ENCODE measurements at places on chromosomes 1 and 21.

DNA sequence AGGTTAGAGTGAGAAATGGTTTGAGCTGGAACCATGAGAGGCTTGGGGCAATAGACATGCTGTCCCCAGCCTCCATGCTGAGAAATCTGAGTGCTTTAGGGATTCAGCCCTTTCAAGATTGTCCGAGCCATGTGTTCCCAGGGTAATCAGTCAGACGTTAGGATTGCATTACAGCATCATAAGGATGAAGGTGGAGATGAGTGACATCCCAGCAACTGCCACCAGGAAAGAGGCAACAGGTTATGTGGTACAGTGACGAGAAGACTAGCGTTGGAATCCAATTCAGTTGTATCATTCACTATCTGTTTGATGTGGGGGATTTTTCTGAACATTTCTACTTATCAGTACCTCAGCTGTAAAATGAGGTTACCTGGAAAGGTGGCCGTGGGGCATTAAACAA is 1.7 kb downstream of the CAMK1G start:
- no peak for DNase-seq

GRCh38 chr1:197440715-197441114 is 172.7 kb downstream of the CRB1 start:
- DNase-seq = no peak

- DNase-seq = no peak
Observed at GRCh38 chr21:14869984-14870852, 194.6 kb downstream of the NRIP1 start.

DNA sequence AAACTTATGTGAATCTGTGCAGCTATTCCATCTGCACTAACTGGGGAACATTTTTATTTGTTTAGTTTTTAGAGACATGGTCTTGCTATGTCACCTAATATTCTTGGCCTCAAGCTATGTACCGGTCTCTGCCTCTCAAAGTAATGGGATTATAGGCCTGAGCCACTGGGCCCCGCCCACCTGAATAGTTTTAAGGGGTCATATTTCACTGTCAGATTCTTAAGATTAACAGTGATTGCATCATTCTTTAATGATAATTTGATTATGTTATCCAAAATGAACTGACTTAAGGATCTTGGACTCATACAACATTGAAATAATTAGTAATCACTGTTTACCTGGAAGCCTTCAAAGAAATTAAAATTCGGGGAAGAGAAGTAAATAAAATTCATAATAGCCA is 12.6 kb upstream of the KLF18 start:
- DNase-seq = no peak

- DNase-seq = no peak
Observed at GRCh38 chr1:18088077-18088594, 19.5 kb upstream of the IGSF21 start.

DNA sequence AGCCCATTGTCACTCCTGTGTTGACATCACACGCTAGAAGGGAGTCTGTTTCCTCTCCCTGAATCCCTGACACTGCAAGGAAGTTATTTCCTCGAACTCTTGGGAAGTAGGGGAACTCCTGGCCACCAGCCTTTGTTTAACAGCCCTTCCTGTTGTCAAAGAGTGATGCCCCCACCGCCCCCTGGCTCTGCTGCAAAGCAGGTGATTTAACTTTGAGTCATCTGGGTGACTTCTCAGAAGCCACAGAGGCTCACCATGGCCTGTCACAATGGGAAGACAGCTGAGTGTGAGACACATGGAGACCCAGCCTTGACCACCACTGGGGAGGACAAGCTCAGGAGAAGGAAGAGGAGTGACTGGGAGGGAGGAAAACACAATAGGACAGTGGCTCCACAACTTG is 182.8 kb downstream of the PSMG1 start:
- no peak for DNase-seq

DNA sequence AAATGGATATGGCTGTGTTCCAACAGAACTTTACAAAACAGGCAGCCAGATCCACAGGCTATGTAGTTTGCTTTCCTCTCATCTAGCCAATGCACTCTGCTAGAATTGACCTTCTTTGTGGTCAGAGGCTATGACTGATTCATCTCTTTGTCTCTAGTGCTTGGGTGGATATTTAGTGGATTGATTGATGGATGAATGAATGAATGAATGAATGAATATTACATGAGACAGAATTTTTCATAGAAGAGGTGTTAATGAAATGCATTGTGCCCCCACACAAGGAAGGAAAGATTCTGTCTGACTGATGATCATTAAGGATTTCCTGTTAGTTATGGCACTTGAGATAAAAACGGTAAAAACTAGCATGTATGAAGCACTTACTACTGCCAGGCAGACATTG is 50.5 kb upstream of the ZYG11A start:
- DNase-seq = no peak

- DNase-seq = no peak
Observed at GRCh38 chr1:6982860-6983259, 197.6 kb downstream of the CAMTA1 start.
